ENCODE measurements at places on chromosomes 7 and 10. TPM values are rescaled to one million over a fixed set of nuclear protein-coding genes. Genes with fewer than 3 reads are reported as not detected.
A peak's percentile ranks its signal among the peaks of the same experiment; 100 is the strongest.

Gene SYPL1
- total RNA-seq = 18.5 TPM

Gene LIPK
- total RNA-seq = not detected

Gene SPDYE5
- total RNA-seq = not detected

Gene MLXIPL
- not detected for total RNA-seq

Gene PILRA
- 2.7 TPM for total RNA-seq

Gene TDRD1
- total RNA-seq = 0.48 TPM

Gene GRM3
- total RNA-seq = not detected

Gene CHAT
- total RNA-seq = not detected

Gene SFTPA2
- not detected for total RNA-seq

DNA sequence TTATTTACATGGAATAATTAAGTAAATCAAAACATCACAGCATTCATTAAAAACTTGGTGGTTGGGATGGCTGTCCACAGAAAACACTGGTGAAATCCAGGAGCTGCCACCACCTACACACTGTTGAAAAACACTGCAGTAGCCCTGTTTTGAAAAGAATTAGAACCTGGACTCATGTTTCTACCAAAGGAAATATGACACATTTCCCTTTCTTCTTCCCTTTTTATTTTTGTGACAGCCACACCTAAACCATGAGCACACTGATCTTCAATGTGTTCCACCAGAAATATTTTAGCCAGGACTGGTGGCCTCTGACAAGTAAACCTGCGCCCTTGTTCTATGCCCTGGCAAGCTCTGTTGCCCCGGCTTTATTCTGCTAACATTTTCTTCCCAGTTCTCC lies 3.3 kb downstream of the TMEM140 start:
- no peak for ATAC-seq

DNA sequence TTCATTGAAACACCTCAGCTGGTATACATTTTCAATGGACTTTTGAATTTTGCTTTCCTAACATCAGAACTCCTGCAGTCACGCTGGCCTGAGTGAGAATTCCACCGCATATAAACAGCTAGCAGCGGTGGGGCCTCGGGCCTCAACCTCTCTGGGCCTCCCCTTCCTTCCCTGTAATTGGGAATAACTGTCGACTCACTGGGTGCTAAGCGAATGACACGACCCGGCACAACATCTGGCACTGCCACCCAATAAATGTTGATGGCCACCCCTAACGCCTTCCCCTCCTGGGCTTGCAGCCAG lies 670 bp downstream of the RCC1L start:
- no peak for ATAC-seq

- peak; percentile 65 for ATAC-seq
These were observed 540 bp downstream of the SNX13 start for GRCh38 chr7:17939606-17940301.

GRCh38 chr7:119783799-119784198 lies 489.2 kb upstream of the KCND2 start:
- no peak for ATAC-seq

DNA sequence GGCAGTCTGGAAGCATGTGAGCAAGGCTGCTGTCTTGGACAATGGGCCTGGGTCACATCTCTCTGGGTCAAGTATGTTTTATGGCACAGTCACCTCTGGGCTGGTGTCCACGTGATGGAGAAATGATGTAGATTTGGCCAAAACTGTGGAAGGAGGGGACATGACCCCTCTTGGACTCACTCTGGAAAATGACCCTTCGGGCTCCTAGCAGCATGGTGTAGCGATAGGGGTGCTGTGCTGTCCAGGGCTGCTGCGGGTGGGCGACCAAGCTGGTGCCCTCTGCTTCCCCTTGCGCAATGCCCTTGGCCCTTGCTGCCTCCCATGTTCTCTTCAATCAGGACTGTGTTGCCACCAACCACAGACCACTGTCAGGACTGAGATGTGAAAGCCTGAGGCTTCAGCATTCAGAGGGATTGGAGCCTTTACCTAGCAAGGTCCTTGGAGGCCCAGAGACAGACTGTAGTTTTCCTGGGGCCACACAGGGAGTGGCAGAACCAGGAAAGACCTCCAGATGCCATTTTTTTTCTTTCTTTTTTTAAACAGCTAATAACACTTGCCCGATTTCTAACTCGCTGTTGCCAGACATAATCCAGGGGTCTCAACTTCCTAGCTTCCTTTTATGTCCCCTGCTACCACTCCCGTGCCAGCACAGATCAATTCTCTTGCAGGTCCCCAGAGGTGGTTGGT lies 6.1 kb downstream of the CYP26A1 start:
- ATAC-seq = no peak

DNA sequence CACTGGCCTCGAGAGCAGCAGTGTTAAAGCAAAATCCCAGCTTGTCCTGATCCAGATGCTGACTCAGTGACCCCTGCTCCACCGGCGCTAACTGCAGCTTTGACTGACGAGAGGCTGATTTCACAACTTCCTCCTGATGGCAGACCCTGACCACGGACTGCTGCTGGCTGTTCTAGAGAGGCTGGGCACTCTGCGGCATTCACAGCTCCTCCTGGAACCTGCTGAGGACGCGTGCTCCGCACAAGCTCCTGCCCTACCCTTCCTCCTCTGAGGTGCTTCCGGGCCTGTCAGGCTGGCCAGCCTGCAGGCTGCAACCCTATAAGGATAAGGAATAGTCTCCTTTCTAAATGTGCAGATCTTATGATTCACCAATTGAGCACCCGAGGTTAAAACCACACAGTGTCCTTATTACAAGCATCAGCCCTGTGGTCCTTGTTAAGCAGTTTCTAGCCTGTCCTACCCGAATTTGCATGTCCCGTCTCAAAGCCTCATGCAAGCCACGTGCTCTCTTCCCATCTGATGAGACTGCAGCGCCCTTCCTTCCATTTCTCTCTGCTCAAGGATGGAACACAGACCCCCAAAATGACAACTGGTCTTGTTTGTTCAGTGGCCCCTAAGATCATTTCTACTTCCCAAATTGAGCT lies 35.5 kb upstream of the NCAPG2 start:
- ATAC-seq = peak; percentile 40

- no peak for ATAC-seq
These were observed 15.9 kb downstream of the BZW2 start for GRCh38 chr7:16661924-16662323.

- ATAC-seq = no peak
These were observed 54.3 kb upstream of the AKR1E2 start for GRCh38 chr10:4771554-4772201.

DNA sequence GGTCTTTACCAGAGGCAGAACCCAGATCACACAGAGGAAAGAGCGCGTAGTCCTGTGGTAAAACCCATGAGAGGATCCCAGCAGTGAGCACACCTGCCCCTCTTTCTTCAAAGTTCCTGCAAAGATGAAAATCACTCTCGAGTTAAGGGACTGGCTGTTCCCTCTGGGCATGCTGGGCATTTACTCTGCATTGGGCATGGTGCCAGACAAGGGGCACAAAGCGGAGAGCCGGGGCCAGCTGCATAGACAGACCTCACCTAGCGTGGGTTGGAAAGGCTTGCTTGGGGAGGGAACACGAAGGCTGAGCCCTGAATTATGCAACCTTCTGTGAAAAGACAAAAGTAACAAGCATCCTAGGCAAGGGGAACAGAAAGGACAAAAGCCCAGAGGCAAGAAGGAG lies 120.0 kb upstream of the TCERG1L start:
- ATAC-seq = no peak

DNA sequence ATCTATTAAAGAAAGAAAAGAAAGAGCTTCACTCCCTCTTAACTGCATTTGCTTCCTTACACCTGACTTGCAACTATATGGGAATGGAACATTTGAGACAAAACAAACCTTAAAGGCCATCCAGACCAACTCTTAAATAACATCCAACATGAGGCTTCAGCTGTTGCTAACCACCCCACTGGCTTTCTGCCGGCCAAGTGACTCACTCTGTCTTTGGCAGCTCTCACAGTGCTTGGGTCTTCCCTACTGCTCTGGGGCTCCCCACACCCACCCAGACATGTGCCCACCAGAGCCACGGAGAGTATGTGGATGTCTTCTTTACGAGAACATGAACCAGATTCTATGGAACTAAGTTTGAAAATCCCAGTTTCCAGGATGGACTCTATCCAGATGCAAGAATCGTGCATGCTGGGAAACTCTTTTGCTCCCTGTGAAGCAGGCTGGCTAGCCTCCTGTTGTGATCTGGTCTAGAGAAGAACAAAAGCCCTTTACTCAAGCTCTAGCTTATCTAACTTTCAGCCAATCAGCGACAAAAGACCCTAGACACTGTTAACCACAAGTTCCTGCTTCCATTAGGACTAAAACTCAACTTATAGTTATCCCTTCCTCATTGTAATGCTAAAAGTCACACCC lies 245.7 kb downstream of the TCERG1L start:
- ATAC-seq = no peak

DNA sequence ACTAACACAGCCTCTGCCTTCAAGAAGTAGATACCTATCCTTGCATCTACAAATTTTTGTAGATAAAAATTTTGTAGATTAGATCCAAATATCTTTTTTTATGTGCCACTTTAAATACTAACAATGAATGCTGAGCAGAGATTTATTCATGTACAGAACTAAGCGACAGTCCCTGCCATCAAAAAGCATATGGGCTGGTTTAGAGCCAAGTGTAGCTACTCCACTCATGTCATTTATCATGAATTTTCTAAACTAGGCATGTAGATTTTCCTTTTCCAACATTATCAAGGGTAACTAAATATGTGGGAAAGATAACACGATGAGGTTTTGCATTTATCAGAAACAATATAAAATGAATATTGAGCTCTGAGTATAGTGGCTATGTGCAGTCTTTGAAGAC lies 857.5 kb downstream of the XPNPEP1 start:
- no peak for ATAC-seq

GRCh38 chr7:117971556-117972244 lies 98.5 kb upstream of the CTTNBP2 start:
- no peak for ATAC-seq

GRCh38 chr7:80288175-80289122 lies 153.8 kb downstream of the GNAI1 start:
- no peak for ATAC-seq

DNA sequence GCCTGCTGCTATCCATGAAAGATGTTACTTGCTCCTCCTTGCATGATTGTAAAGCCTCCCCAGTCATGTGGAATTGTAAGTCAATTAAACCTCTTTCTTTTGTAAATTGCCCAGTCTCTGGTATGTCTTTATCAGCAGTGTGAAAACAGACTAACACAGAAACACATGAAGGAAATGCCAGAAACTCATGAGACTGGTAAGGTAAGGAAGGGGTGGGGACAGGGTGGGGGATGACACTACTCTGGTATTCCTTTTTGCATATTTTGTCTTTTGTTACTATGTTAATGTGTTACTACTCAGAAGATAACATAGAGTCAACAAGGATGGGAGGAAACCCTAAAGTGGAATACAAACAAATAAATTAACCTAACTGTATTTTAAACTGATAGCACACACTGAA lies 69.8 kb upstream of the DRGX start:
- no peak for ATAC-seq

GRCh38 chr7:90078921-90079320 lies 75.3 kb upstream of the STEAP1 start:
- no peak for ATAC-seq

DNA sequence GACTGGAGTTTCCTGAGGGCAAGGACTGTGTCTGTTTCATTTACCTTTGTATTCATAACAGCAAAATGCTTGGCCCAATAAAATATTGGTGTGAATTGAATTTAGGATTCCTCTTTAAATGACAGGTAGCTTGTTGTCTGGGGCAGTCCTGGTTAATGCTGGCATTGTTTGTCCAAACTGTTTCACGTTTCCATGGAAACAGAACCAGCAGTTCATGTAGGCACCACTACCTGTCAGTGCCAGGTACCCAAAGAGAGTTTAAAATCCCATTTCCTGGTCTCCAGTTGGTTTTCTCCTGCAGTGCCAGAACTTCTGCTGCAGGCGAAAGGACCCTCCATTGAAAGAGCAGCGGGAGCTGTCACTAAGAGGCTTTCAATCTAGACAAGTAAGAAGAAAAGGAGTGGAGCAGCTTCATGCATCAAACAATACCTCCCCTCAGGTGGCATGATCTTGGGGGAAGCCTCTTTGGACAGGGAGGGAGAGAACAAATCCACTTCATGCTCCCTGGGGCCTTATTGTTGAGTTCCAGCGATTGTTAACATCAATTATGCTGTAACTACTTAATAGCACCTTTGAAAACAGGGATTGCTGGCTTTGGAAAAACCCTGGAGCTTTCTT lies 109.6 kb downstream of the KIF20B start:
- no peak for ATAC-seq

DNA sequence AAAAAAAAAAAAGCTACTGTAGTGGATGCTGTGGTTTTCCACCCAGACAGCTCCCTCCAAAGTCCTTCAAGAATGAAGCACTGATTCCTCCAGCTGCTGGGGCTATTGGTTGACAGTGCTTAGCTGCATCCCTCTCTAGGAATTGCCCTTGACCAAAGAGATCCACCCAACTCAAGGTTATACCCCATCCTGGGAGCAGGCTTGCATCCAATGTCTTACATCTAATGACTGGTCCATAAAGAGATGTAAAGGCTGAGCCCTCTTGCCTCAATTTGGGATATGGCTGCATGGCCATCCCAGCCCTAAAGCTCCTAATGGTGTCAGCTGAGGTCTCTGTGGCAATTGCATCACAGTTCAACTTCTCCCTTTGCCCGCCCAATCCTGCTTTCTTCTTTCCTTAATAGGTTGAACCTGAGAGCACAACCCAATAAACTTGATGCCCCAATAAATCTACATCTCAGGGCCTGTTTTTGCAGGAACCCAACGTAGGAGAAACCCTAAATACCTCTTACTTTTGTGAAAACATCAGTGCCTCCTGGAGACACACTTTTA lies 4.4 kb downstream of the GPR37 start:
- ATAC-seq = no peak

GRCh38 chr7:34312624-34313023 lies 345.4 kb upstream of the NPSR1 start:
- no peak for ATAC-seq

DNA sequence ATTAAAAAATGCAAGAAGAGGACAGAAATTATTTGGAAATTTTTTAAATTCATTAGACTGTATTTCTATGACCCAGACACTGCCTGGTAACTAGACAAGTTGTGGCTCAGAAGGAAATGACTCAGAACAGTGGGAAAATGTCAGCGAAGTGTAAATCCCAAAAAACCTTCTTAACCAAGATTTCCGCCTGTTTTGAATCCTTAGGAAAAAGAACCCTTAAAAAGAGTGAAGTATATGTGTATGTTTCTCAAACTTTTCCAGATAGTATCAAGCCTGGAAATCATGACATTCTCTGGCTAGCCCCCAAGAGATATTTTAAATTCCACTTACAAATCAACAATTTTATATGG lies 42.7 kb upstream of the PLXNA4 start:
- ATAC-seq = no peak

DNA sequence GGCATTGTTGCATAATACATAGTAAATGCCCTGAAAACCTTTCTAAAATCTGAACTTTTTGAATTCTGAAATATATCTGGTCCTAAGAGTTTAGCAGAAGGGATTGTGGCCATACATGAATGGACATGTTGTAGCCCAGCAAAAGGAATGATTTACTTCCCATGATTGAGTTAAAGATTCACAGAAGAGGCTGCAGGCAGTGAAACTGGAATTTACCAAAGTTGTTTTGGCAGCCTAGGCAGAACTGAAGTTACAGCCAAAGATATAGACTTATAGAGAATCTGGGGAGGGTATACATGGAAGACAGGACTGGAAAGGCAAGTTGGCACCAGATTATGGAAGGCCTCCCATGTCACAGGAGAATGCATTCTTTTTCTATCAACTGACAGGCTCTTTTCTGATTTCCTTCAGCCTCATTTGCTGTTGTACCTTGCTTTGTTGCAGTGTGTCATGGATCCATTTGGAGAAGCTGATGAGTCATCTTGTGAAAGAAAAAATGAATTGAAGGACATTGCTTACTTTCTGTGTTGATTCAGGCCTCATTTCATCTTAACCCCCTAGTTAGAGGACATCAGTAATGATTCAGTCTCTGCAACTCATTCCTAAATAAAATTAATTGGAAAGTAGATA lies 356.2 kb upstream of the LRGUK start:
- ATAC-seq = no peak

- ATAC-seq = no peak
These were observed 8.8 kb downstream of the MXI1 start for GRCh38 chr10:110216240-110216639.
